ENCODE measurements at places on chromosomes 4 and X. TPM values are rescaled to one million over a fixed set of nuclear protein-coding genes. Genes with fewer than 3 reads are reported as not detected.

GRCh38 chr4:71663780-71664179 lies 120.1 kb downstream of the GC start:
- H3K36me3 ChIP-seq = no peaks in the 10 kb centered on the region
- DNase-seq = no peak
- no peaks in the 10 kb centered on the region for H3K27me3 ChIP-seq

The DRD5 gene
- not detected for total RNA-seq

GRCh38 chr4:8409264-8410065 lies 31.1 kb downstream of the ACOX3 start:
- no peak overlapping the region for H3K27ac ChIP-seq
- no peaks in the 10 kb centered on the region for H3K4me1 ChIP-seq
- H3K27me3 ChIP-seq = no peaks in the 10 kb centered on the region
- H3K4me3 ChIP-seq = no peak overlapping the region
- DNase-seq = no peak

DNA sequence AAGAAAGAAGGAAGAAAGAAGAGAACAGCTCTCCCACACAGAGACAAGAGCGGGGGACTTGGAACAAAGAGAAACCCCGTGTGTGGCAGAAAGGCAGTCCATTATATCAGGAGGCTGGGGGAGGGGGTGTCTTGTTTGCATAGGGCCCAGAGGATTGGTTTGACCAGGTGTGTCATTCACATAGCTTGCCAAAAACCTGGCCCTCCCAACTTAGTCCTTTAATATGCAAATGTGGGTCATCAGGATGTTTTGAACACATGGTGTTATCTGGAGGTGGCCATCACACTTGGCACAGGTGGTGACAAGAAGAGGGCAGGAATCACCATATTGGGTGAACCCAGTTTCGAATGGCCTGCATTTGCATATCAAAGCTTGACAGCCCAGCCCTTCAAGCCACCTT lies 111.7 kb downstream of the LINC00632 start:
- H3K27me3 ChIP-seq = peaks cover 12% of the 10 kb centered on the region
- no peak overlapping the region for H3K27ac ChIP-seq
- H3K4me1 ChIP-seq = no peaks in the 10 kb centered on the region

DNA sequence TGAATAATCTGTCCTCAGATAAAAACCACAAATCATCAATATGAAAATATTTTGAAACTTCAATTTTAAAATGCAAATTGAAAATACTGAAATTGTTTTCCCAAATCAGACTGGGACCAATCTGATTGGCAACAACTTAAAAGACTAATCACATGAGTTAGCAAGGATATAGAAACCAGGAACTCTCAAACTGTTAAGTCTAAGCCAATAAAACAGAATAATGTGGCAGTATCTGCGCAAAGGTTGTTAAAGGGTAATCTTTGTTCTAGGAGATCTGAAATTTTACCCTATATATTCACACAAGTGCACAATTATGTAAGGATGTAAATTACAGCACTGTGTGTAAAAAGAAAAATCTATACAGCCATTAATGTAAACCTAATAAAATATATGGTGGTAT lies 29.7 kb downstream of the EIF4E start:
- no peaks in the 10 kb centered on the region for H3K36me3 ChIP-seq
- no peaks in the 10 kb centered on the region for H3K27me3 ChIP-seq
- no peak overlapping the region for H3K4me3 ChIP-seq
- no peak overlapping the region for H3K27ac ChIP-seq
- no peaks in the 10 kb centered on the region for H3K4me1 ChIP-seq

GRCh38 chr4:52933738-52934137 lies 71.6 kb downstream of the RASL11B start:
- no peak overlapping the region for H3K27ac ChIP-seq
- H3K4me1 ChIP-seq = no peaks in the 10 kb centered on the region
- no peaks in the 10 kb centered on the region for H3K27me3 ChIP-seq
- H3K4me3 ChIP-seq = no peak overlapping the region

The ZNF157 gene
- total RNA-seq = 0.60 TPM

DNA sequence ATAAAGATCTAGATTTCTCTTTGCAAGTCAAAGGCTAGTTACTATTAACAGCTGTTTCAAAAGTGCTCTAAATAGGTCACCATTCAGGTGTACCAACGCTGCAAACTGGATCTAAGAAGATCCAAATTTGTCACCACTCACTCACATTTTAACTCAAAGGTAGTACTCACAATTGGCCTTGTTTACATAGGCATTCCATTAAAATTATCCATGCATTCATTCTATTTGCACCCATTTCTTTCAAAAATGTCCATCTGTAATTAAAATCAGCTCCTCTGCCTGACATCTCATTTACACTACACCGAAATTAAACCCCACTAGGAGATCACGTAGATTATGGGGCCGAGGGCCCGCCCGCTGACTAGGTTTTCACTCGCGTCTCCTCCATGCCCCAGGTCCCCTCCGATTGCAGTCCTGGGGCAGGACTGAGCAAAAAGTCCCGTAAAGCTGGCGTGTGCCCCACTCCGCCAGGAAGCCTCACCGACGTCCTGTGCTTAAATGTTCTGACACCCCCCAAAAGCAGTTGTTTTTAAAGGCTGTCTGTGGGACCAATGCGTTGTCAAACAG lies 1.3 kb upstream of the ING2 start:
- DNase-seq = peak; percentile 21
- H3K27me3 ChIP-seq = no peaks in the 10 kb centered on the region
- peak overlapping the region; percentile 96 for H3K27ac ChIP-seq

DNA sequence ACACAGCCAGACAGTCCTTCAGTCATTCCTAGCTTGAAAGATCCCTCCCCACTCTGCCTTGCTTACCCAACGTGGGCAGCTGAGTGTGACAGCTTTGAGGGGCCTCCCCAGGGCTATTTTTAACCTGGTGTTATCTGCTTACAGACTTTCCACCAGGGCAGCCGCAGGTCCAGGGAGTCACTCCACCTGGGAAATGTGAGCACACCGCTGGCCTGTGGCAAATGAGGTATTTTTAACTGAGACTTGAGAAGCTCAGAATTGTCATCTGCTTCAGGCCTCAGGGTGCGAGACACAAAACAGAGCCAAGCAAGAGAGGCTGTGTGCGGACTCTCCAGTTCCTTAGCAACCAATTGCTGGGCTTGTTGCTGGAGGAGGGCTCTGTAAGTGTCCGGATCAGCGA lies 13.0 kb downstream of the CORIN start:
- DNase-seq = no peak
- no peak overlapping the region for H3K27ac ChIP-seq
- no peaks in the 10 kb centered on the region for H3K27me3 ChIP-seq
- no peaks in the 10 kb centered on the region for H3K4me1 ChIP-seq
- H3K4me3 ChIP-seq = no peak overlapping the region

The ERCC6L gene
- total RNA-seq = not detected

DNA sequence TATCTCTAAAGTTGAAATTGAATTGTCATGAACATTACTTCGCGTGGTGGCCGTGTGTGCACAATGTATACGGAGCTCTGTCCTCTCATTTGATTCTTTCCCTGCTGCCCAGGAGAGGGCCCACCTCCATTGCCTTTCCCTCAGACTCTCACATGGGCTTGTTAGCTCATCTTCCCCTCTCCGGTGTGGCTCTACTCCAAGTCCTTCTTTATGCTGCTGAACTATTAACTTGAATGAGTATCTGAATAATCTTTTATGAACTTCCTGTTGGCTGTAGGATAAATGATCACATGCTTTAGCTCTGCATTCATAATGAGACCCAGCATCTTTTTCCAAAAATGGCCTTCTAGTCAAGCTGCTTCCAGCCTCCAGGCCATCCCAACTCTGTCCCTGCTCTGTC lies 68.8 kb upstream of the CLNK start:
- DNase-seq = no peak
- no peaks in the 10 kb centered on the region for H3K36me3 ChIP-seq
- H3K4me1 ChIP-seq = no peaks in the 10 kb centered on the region
- H3K4me3 ChIP-seq = no peak overlapping the region

DNA sequence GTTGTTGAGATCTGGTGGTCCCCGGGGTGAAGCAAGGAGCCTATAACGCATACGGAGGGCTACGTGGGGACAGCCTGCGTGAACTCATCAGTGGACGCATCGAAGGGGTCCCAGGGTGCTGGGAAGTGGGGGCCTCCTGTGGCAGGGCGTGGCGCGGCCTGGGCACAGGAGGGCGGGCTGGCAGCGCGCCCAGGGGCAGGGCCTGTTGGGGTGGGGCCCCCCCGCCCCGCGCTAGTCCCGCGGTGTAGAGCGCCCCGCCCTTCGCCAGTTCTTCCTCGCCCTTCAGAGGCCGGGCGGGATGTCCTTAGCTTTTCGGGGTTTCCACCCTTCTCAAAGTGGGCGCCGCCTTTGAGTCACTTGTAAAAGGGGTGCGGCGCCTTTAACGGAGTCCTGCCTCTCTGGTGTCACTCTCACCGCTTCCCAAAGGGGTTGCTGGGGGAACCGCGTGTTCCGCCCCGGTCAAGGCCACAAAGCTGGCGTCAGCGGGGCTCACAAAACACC lies 632 bp downstream of the PLP2 start:
- H3K36me3 ChIP-seq = peaks cover 36% of the 10 kb centered on the region
- no peaks in the 10 kb centered on the region for H3K27me3 ChIP-seq
- H3K4me3 ChIP-seq = peak overlapping the region; percentile 52
- H3K4me1 ChIP-seq = peaks cover 13% of the 10 kb centered on the region
- peak overlapping the region; percentile 88 for H3K27ac ChIP-seq
- peak; percentile 55 for DNase-seq

The DCAF4L1 gene
- total RNA-seq = 0.21 TPM

DNA sequence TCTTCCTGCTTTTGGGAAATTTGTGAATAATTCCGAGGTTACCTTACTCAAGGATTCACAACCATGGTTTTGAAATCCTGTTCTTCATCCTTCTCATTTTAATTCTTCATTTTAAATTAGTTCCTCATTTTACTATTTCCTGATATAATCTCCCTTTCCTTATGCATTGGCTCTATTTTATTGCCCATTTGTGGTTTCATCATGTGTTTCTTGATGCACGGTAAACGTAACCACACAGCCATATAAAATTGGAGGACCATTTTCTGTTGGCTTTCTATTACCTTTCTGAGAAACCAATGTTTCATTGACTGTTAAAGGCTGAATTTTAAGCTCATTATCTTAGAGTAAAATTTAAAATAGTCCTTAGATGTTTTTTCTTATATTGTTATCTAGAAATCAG lies 100.3 kb upstream of the NDST4 start:
- H3K27ac ChIP-seq = no peak overlapping the region
- no peak overlapping the region for H3K4me3 ChIP-seq
- H3K27me3 ChIP-seq = no peaks in the 10 kb centered on the region

DNA sequence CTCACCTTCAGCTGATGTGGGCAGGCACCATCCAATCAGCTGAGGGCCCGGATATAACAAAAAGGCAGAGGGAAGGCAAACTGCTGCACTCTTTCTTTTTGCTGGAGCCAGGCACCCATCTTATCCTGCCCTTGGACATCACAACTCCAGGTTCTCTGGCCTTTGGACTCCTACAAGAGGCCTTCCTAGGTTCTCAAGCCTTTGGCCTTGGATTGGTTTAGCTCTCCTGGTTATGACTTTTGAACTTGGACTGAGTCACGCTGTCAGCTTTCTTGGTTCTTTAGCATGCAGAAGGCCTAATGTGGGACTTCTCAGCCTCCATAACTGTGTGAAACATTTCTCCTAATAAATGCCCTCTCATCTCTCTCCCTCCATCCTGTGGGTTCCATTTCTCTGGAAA lies 23.0 kb upstream of the N4BP2 start:
- no peaks in the 10 kb centered on the region for H3K27me3 ChIP-seq
- no peak overlapping the region for H3K4me3 ChIP-seq
- no peaks in the 10 kb centered on the region for H3K4me1 ChIP-seq
- H3K27ac ChIP-seq = no peak overlapping the region
- no peaks in the 10 kb centered on the region for H3K36me3 ChIP-seq
- no peak for DNase-seq

The NCAPG gene
- 0.42 TPM for total RNA-seq

The SPP1 gene
- total RNA-seq = 91.0 TPM

The FAM53A gene
- 8.1 TPM for total RNA-seq

The NHSL2 gene
- 26.5 TPM for total RNA-seq

The CYBB gene
- total RNA-seq = 23.1 TPM

GRCh38 chr4:141455651-141456050 lies 180.7 kb upstream of the IL15 start:
- no peaks in the 10 kb centered on the region for H3K27me3 ChIP-seq
- H3K27ac ChIP-seq = no peak overlapping the region
- H3K36me3 ChIP-seq = no peaks in the 10 kb centered on the region
- H3K4me1 ChIP-seq = no peaks in the 10 kb centered on the region
- H3K4me3 ChIP-seq = no peak overlapping the region

DNA sequence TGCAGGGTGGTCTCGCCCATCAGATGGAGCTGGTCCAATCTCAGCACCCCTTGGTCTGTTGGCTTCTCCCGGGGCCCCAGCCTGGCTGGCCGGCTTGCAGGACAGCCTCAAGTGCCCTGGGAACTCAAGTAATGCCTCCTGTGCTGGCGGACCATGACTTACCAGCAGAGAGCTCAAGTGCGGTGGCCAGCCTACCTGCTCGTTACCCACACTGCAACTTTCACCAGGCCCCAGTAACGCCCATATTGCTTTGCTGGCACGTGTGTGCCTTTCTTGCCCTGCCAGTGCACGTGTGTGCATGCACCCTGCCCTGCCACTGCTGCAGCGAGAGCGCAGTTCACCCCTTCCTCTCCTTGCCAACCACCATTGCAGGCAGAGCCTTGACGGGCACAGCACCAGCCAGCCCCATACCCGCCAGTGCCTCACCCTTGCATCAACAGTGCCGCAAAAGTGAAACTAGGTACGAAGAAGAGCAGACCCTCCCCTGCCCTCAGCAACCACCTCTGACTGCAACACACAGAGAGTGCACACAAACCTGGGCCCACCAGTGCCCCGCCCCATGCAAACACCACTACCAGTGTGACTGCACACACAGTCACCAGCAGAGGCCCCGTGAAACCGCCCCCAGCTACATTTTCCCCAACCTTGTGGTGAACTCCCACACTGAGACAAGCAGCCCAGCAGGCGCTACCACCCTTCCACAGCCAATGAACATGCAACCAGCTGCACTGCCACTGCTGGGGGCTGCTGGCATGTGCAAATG lies 88.9 kb upstream of the POU3F4 start:
- H3K4me3 ChIP-seq = no peak overlapping the region
- no peaks in the 10 kb centered on the region for H3K4me1 ChIP-seq
- no peaks in the 10 kb centered on the region for H3K27me3 ChIP-seq
- H3K36me3 ChIP-seq = no peaks in the 10 kb centered on the region
- H3K27ac ChIP-seq = no peak overlapping the region

GRCh38 chr4:15771216-15772058 lies 6.7 kb upstream of the CD38 start:
- no peaks in the 10 kb centered on the region for H3K27me3 ChIP-seq
- no peak overlapping the region for H3K4me3 ChIP-seq
- no peak for DNase-seq
- no peaks in the 10 kb centered on the region for H3K36me3 ChIP-seq

GRCh38 chrX:129759576-129760061 lies 20.1 kb upstream of the SASH3 start:
- H3K36me3 ChIP-seq = no peaks in the 10 kb centered on the region
- peaks cover 12% of the 10 kb centered on the region for H3K4me1 ChIP-seq
- H3K4me3 ChIP-seq = no peak overlapping the region
- no peaks in the 10 kb centered on the region for H3K27me3 ChIP-seq
- peak overlapping the region; percentile 33 for H3K27ac ChIP-seq
- peak; percentile 24 for DNase-seq

The EIF2S3 gene
- total RNA-seq = 76.5 TPM

The GDPD2 gene
- not detected for total RNA-seq

- no peaks in the 10 kb centered on the region for H3K27me3 ChIP-seq
- peak; percentile 50 for DNase-seq
- H3K36me3 ChIP-seq = no peaks in the 10 kb centered on the region
- peak overlapping the region; percentile 6 for H3K27ac ChIP-seq
- H3K4me3 ChIP-seq = no peak overlapping the region
These were observed 136.4 kb downstream of the ZNF674 start for GRCh38 chrX:46408553-46409407.

Measured in tibial nerve (tissue), 4 donors.